ENCODE measurements at places on chromosomes 1 and 21.

GRCh38 chr1:245588116-245588639 is 433.4 kb downstream of the KIF26B start:
- no peak for DNase-seq

GRCh38 chr1:90175490-90176167 is 180.7 kb downstream of the ZNF326 start:
- no peak for DNase-seq

DNA sequence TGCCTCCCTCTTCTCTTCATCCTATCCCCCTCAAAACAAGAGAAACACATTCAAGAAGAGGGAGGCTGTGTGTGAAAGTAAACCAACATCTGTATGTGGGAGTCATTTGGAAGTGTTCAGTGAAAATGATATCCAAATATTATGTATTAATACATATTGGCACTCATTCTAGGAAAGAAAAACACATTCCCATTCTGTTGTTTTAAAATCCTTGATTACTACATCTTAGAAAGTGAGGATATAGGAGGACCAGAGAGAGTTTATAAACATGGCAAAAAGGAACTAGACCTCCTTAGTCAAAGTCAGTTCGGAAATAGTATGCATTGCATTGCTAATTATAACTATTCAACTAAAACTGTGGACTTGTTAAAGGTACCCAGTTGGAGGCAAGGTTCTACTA is 786.6 kb downstream of the ADGRL2 start:
- DNase-seq, result no peak

DNA sequence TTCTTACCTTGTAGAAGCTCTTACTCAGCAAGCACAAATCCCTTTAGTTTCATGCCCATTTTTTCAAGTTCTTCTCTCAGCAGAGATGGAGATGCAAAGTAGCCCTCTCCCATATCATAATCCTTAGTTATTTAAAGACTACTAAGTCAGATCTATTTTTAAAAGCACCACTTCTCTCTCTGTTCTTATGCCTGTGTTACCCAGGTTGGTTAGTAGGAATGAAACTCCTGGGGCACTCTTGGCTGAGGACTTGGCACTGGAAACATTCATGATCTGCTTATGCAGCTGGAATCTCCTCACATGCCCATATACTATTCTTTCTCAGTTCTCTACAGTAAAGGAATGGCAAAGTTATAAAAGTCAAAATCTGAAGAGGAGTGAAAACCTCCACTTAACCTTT is 51.9 kb upstream of the PPP2R5A start:
- no peak for DNase-seq

DNA sequence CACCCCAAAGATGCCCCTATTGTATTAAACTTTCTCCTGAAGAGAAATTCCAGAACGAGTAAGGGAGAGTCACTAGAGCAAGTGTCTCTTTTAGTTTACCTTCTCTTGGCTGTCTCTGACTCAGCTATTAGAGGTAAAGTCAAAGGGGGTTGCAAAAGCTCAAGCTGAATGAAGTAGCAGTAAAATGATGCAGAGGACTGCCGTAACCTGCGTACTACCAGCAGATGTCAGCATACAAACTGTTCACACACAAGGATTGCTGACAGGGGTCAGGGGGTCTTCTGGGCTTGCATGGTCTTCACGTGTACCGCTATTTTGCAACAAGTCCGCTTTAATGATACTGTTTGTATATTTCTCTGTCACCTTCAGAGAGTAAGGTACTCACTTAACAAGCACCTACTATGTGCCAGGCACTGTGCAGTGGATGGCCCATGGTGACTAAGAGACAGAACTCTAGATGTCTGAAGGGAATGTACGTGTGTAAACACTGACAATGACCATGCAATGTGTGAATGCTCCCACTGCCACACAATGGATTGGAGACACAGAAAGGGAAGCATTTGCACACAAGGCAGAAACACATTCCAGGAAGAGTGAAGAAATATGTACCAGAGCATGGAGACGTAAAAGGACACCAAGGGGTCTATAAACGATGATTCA is 34.9 kb downstream of the CHML start:
- no peak for DNase-seq

- DNase-seq, result no peak
Observed at GRCh38 chr1:246540738-246541491, 25.1 kb downstream of the TFB2M start.

DNA sequence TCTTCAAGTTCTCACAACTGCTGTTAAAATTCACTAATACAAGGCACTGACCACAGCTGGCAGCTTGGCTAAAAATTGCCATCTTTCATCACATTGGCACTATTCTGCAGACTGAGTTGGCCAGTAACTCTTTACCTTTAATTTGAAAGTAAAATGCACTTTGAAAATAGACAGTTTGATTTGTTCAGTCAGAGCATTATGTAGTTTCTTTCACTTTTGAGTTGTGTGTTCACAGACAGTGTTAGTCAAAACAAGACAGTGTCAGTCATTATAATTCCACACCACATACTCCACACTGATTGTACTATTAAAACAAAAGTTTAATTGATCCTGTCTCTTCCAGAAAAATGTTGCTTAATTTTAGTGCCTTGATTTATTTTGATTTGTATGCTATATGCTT is 160.7 kb downstream of the SDCCAG8 start:
- DNase-seq, result no peak

GRCh38 chr1:28601696-28602095 is 9.6 kb downstream of the RAB42 start:
- DNase-seq, result no peak
